ENCODE measurements at places on chromosomes 16 and 17.

GRCh38 chr17:48526608-48527546, 3.9 kb downstream of the HOXB1 start:
- no peak for DNase-seq

DNA sequence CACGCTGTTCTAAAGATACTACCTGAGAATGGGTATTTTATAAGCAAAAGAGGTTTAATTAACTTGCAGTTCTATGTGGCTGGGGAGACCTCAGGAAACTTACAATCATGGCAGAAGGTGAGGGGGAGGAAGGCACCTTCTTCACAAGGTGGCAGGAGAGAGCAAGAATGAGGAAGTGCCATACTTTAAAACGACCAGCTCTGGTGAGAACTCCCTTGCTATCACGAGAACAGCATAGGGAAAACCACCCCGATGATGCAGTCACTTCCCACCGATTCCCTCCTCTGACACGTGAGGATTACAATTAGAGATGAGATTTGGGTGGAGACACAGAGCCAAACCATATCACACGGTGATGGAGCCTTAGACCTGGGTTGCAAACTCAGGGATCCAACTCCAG, 317.5 kb upstream of the EEF2KMT start:
- DNase-seq = no peak

GRCh38 chr17:9256751-9257629, 235.7 kb downstream of the NTN1 start:
- DNase-seq = no peak

DNA sequence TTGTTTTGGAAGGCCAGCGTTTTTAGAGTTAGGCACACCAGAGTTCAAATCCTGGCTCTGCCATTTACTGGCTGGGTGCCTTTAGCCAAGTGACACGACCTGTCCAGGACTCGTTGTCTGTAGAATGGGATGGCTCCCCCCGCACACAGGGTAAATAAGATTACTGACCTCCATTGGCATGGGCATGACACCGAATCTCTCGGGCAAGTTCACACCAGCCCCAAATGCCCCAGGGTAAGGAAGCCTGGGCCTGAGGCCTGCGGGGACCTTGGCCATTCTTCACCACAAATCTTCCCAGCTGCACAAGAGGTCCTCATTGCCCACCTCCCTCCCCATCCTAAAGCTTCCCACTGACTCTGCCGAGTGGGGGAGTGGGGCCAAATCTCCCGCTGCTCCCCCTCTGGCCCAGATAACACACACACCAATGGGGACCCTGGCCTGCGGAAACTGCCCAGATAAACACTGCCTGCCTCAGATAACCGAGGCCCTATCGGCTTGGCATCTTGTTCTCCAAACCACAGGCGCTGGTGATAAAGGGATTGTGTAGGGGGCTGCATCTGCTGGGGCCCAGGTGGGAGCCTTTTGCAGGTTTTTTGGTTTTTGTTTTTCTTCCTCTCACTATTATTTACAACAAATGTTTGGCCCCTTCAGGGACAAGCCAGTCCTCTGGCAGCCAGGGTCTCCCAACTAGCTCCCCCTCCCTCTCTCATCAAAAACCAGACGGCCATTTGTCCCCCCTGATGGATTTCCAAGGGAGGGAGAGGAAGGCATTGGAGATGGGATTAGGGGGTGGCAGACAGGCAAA, 75.0 kb upstream of the LHX1 start:
- no peak for DNase-seq

DNA sequence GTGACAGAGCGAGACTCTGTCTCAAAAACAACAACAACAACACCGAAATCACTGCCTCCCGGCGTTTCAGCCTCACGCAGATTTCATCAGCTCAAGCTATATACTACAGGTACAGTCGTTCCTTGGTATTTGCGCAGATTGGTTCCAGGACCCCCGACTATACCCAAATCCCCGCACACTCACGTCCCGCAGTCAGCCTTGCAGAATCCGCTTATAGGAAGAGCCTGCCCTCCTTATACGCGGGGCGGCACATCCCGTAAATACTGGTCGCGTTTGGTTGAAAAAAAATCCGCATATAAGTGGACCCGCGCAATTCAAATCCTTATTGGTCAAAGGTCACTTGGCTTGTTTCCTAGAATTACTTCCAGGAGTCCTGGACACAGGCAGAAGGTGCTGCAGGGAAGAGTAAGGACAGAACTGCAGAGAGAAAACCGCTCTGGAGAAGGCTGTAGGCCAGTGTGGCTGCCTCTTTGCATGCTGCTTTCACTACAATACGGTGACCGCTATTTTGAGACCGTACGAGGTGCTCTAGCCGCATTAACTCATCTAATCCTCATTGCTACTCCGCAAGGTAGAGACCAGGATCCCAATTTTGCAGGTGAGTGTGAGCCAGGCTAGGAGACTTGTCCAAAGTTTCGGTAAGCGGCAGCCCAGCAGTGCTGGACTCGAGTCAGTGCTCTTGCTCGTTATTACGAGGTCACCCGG, 718 bp downstream of the NDUFAB1 start:
- no peak for DNase-seq

DNA sequence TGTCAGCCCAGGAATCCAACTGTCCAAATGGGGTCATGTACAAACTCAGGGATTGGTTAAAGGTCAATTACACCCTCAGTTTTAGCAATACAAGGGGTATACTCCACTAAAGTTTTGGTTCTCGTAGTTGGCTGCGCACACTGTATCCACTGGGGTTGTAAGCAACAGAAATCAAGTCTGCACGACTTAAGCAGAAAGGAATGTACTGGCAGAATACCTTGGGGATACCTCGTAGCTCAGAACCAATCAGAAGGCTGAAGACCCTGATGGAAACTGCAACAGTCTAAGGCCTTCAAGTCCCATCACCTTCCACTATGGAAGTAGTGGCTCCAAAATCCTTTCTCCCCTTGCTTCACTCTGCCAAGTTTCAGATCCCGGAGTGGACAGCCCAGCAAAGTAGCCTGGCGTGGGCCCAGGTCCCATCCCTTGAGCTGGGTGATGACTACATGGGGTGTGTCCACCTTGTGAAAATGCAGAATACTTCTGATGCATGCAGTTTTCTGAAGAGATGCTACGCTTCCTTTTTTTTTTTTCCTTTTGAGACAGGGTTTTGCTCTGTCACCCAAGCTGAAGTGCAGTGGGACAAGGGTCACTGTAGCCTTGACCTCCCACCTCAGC, 21.1 kb upstream of the RPH3AL start:
- no peak for DNase-seq

GRCh38 chr16:89370601-89371000, 119.8 kb downstream of the ANKRD11 start:
- no peak for DNase-seq

GRCh38 chr16:1746693-1747195, 24.6 kb downstream of the NME3 start:
- no peak for DNase-seq

- no peak for DNase-seq
Observed at GRCh38 chr16:77191259-77191969, 424 bp downstream of the MON1B start.

- no peak for DNase-seq
Observed at GRCh38 chr16:4303973-4304372, 11.9 kb upstream of the GLIS2 start.

DNA sequence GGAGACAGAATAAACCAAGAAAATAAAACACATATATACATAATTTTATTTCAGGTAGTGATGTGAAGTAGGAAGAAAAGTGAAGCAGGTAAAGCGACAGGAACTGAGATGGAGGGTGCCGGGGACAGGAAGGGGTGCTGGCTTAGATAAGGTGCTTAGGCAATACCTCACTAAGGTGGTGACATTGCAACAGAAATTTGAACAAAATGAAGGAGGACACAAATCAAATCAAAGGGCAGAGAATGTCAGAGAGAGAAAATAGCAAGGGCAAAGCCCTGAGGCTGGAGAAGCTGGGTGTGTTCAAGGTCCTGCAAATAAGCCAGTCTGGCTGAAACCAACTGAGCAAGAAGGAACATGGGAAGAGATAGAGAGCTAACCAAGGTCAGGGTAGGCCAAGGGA, 5.0 kb upstream of the CDYL2 start:
- no peak for DNase-seq

DNA sequence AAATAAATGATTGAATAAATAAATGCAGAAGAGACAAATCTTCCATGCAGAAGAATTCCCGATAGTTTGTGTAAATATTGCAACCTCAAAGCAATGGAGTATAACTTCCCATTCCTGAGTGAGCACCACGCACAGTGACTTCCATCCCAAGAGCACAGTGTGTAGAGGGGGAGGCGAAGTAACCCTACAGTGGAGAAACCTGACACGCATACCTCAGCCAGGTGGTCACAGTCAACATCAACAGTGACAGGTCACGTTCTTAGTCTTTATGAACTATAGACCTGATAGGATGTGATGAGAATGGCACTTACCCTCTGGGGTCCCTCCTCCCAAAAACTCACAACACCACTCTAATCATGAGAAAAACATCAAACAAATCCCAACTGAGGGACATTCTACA, 111.6 kb downstream of the DYNLRB2 start:
- no peak for DNase-seq

DNA sequence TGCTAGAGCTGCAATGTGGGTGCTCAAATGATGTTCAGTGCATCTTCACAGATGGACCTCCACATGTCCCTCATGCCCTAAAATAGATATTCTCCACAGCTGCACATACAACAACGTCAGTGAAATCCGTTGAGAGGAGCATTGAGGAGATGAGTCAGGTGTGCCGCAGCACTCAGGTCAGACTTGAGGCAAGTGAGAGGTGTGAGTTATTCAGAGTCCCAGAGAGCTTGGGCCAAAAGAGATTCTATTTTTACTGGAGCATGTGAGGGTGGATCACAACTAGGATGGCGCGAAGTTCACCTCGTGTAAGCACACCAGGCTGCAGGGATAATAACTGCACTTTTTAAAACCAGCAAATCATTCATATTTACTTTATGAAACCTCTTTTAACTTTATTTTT, 645.3 kb downstream of the MAF start:
- no peak for DNase-seq

GRCh38 chr16:62100651-62101050, 64.4 kb upstream of the CDH8 start:
- no peak for DNase-seq

GRCh38 chr17:2393954-2394749, 6.7 kb downstream of the MNT start:
- DNase-seq = no peak

DNA sequence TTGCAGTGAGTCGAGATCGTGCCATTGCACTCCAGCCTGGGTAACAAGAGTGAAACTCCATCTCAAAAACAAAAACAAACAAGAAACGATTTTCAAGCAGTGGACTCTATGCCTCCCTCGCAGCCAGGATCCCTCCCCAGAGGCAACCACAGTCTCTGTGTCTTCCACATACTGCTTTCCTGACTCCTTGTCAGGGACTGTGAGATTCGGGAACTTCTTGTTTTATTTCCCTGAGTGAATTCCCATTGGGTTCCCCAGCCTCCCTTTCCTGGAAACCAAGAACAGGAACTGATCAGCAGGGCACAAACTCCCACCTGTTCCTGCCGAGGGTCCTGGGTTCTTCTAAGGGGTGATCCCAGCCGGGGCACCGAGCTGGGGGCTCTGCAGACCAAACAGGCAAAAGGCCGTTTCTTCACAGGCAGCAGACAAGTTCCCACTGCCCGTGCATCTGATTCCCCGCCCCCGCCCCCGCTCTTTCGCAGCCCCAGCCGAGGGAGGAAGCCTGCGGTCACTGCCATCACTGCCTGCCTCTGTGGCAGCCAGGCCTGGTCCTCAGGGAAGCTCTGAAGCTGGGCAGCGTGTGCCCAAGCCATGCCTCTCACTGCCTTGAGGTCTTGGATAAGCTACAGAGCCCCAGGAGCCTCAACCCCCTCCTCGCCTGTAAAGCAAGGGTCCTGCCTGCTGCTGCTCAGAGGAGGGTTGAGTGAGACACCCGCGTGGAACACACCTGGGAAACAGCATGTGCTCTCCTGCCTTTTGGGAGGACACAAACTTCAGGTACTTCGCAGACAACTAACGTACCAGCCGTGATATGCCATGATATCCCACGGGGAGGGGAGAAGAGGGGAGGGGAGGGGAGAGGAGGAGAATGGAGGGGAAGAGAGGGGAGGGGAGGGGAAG, 5.5 kb upstream of the PIEZO1 start:
- no peak for DNase-seq

DNA sequence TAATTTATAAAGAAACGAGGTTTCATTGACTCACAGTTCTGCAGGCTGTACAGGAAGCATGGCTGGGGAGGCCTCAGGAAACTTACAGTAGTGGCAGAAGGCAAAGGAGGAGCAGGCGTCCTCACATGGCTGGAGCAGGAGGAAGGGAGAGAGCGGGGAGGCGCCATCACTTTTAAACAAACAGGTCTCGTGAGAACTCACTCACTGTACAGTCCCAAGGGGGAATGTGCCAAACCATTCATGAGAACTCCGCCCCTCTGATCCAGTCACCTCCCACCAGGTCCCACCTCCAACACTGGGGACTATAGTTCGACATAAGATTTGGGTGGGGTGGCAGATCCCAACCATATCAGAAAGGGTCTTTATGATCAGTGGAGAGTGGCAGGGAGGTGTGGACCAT, 392.4 kb upstream of the TNRC6C start:
- DNase-seq = no peak

GRCh38 chr16:56013962-56014552, 138.9 kb upstream of the CES5A start:
- no peak for DNase-seq

DNA sequence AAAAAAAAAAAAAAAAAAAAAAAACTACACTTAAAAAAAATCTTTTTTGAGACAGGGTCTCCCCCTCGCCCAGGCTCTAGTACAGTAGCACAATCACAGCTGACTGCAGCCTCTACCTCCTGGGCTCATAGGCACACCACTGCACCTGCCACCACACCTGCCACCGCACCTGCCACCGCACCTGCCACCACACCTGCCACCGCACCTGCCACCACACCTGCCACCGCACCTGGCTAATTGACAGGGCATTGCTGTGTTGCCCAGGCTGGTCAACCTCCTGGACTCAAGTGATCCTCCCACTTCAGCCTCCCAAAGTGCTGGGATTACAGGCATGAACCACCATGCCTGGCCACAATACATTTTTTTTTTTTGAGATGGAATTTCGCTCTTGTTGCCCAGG, 17.6 kb upstream of the WDR45B start:
- no peak for DNase-seq

DNA sequence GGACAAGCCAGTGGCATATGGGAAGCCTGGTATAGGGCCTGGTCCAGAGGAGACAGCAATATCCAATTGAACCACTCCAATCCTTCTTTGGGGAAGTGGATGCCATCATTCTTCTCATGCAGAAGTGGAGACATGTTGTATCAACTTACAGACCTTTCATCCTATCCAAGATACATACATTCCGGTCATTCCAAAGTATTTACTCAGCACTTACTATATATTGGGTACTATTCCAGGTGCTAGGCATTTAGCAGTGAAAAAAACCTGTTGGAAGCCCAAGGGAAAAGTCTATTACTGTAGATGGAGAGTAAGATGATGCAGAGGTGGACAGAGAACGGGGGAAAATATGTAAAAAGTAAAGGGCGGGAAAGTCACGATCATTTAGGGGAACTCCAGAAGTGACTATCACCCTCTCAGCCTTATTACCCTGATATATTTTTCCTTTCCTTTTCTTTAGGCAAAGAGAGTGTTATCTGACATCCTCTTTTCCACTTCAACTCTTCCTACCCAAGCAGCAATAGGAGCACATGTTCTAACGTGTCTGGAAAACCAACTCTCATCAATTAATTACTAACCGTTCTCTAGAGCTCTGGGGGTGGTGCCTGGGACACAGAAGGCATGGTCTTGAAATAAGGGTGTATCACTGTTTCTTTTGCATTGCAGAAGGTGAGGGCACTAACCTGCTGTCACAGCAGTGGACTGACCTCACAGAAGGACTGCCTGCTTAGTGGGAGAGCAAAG, 210.1 kb upstream of the MAF start:
- no peak for DNase-seq
